HFF-Myc (cell line): ENCODE measurements at places on chromosomes 12 and 14.

GRCh38 chr14:56119201-56119981, 1.2 kb downstream of the PELI2 start:
- no peak for DNase-seq

DNA sequence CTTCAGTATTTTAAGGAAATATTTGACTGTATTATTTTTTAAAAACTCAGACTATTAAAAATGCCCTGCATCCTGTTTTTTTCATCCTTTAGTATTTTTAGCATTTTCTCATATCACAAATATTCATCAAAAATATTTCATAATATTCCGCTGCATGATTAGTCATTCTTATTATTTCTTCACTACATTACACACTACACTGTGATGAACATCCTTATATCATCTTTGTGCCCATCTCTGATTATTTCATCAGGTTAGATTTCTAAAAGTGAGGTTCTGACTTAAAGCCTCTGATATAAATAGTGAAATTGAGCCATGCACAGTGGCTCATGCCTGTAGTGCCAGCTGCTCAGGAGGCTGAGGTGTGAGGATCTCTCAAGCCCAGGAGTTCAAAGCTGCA, 8.1 kb downstream of the COCH start:
- DNase-seq, result no peak

DNA sequence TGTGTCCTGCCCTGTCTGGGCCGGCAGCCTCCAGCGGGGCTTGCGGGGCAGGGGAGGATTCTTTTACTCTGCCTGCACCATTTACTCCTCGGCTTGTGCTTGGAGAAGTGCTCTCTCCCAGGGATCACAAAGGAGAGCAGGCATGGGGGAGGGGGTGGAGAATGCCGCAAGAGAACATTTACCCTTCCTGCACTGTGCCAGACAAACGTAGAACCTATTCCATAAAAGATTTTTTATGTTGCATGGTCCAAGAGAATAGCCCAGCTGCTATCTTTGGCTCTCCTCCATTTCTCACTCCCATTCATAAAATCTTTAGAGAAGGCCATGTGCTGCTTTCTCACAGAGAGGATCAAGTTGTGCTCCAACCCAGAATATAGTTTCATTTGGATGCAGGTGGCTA, 159.4 kb downstream of the SPTSSA start:
- no peak for DNase-seq

GRCh38 chr12:47651368-47652254, 54.2 kb downstream of the RPAP3 start:
- peak; percentile 39 for DNase-seq

GRCh38 chr14:75370416-75371205, 57.2 kb upstream of the JDP2 start:
- no peak for DNase-seq

DNA sequence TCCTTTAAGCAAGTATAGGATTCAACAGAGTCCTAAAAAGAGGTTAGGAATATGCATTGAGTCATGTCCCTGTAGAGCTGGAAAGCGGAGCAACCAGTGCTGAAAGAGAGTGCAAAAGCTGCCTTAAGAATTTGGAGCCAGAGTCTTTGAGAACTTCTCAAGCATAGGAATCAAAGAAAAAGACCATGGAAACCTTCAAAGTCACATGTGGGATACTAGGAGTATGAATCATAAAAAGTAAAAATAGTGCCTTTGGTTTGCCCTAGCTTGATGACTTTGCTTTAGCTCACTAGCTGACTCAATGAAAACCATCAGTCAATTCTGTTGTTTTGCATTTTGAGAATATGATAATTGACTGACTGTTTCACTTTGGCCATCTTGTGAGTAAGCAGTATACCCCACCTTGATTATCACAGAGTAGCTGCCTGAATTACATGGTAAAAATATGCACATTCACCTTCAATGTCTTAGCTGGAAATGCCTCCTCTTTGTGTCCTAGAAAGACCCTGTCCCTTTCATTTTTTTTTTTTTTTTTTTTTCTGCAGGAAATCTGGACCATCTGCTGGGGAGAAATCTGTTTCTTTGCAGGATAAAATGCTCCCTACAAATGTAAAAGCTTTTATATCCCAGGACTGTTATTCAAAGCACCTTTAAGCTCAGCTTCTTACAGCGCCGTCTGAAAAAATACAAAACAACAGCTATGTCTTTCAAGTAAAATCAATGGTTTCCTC, 248.6 kb upstream of the KRR1 start:
- no peak for DNase-seq

DNA sequence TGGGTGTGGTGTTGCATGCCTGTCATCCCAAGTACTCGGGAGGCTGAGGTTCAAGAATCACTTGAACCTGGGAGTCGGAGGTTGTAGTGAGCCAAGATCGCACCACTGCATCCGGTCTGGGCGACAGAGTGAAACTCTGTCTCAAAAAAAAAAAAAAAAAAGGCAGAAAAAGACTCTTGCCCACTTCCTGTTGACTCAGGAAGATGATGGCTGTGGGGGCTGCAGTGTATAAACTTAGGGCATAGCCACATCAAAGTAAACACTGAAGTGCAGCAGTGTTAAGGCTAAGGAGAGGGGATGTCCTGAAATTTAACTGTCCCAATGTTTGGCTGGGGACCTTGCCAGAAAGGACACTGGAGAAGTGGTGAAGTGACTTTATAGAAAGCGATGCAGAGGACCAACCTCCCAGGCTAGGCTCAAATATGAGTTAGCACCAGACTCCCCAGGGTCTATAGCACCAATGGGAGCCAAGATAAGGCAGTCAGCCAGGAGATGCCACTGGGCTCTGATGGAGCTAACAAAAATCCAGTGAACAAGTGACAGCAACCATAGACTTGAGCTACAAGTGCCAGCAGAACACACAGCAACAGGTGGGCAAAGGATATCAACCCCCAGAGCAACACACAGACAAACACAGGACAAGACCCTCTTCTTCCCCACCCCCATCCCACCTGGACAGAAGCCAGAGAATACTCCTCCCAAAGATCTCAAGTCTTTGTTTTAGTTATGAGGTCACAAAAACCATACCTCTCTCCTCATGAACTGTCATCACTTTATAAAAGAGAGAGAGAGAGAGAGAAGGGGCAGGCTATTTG, 28.0 kb downstream of the NELL2 start:
- no peak for DNase-seq

GRCh38 chr12:45200491-45201043, 15.3 kb upstream of the ANO6 start:
- no peak for DNase-seq

GRCh38 chr12:6115389-6115788, 9.1 kb downstream of the VWF start:
- no peak for DNase-seq

- no peak for DNase-seq
These were observed 5.7 kb downstream of the PRKAB1 start for GRCh38 chr12:119673634-119674033.

DNA sequence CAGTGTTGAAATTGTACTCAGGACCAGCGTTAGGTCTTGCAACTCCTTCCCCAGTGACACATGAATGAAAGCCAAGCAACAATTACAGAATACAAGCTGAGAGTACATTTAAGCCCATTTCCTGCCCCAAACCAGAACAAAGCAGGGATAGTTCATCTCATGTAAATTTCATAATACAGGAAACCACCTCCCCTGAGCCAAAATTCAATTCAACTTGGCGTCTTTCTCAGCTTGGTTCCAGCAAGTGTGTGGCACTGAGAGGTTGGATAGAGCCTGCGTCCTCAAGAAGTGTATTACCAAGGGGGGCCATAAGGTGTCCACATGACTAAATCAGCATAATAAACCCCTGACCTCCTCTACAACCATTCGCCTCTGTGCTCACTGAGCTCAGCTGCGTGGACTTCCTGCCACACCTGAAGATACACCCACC, 278.9 kb upstream of the CRY1 start:
- no peak for DNase-seq
